T-helper 1 cell (primary cell): ENCODE measurements at places on chromosomes 6 and 20.

- DNase-seq, result no peak
Measured at GRCh38 chr6:147043994-147044477, 160.2 kb upstream of the STXBP5 start.

DNA sequence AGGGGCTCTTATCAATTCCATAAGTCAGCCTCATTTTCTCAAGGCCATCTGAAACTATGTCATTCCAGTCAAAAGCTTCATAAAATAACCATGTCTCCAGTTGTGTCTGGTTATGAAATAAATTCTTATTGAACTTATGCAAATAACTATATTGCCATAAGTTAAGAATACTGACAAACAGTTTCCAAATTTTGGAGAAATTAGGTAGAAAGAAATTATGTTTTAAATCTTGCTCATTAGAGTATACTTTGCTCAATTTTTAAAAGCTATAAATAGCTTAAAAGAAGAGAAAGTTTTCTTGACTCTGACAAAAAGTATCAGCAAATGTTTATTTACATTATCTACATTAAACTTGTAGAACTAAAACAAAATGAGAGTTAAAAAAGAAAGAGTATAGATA, 63.0 kb upstream of the MRAP2 start:
- DNase-seq, result no peak

- DNase-seq, result no peak
Measured at GRCh38 chr20:57275813-57276212, 9.4 kb upstream of the BMP7 start.

GRCh38 chr6:93350774-93351173, 68.6 kb downstream of the EPHA7 start:
- no peak for DNase-seq

GRCh38 chr6:81769824-81770223, 17.3 kb upstream of the TENT5A start:
- DNase-seq, result no peak

DNA sequence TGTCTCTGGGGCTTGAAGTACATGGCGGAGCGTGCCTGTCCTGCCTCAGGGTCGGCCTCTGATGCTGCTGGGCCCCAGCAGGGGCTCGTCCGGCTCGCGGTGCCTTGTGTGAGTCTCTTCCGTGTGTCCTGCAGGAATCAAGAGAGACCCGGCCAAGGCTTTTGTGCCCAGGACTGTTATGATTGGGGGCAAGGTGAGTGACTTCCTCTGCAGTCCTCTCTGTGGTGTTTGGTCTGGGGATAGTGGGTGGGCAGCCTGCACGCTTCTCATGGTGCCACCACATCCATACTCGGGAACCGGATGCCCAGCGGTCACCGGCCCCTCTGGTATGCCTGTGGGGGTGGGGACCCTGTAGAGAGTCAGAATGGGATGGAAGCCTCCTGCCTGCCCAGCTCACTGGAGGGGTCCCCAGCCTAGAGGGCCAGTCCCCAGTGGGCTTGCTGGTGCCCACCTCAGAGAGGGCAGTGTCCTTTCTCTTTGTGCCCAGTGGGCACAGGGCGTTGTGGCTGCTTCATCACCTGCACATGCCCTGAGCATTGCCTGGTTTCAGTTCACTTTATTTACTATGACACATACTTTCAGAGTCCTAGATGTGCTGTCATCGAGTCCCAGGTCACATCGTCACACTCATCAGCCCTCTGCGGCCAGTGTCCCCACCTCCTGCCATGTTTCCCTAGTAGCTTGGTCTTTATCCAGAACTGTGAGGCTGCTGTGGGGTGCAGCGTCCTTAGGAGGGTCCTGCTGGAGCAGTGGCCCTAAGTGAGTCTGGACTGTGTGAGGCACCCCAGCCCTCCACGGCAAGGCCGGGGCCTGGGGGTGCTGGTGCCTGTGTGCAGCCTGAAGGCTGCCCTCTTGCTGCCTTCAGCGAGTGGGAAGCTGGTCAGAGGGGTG, 40.7 kb downstream of the PYGB start:
- DNase-seq, result no peak

- DNase-seq, result no peak
Measured at GRCh38 chr20:1880529-1881239, 14.5 kb upstream of the SIRPA start.

GRCh38 chr6:130655586-130655985, 171.6 kb upstream of the SMLR1 start:
- DNase-seq, result no peak

- no peak for DNase-seq
Measured at GRCh38 chr6:12580290-12580689, 136.3 kb upstream of the PHACTR1 start.

DNA sequence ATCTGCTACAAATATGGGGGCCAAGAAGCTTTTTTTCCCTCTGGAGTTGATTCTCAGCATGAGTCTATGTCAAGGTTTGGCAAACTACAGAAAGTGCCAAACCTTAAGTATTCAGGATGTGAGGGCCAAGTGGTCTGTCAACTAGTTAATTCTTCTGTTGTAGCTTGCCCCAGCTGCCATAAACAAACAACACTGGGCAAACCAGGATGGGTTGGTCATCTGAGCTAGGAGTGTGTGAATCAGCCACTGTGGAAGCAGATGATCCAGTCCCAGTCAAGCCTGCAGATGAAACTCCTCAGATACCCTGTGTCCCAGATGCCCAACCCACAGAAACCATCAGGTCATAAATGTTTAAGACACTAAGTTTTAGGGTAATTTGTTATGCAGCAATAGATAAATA, 103.0 kb upstream of the MOCS1 start:
- DNase-seq, result no peak

DNA sequence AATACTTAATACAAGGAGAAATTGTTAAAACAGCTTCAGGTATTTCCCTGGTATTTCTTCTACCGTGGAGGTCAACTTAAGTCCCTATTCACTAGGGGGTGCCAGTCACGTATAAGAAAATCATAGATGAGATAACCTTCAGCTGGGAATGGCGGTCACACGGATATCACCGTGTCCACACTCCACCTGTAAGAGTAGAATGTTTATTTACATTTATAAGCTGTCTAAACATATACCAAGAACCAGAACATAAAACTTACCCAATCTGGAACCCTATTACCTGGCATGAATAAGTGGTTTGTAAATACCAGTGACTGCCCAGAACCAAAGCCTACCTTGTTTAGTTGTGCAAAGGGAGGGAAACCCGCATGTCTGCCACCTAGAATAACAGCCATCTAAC, 1.9 kb upstream of the ELOVL4 start:
- DNase-seq, result peak; percentile 57

DNA sequence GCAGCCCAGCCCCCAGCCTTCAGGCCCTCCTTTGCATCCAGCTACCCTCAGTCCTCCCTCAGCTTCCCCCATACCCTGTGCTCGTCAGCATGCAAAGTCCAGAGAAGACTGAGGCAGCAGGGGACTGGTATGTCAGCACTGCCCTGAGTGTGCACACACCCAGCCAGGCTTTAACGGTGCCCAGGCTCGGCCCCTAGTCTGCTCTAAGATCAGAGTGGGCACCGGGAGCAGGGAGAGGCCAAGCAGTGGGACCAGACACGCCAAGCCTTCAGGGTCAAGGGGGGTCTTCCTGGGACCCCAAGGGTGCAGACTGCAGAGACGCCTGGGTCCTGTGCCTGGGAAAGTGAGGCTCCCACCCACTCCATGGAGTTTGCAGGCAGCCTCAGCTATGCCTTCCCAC, 74.7 kb downstream of the GPR63 start:
- no peak for DNase-seq

GRCh38 chr6:3813150-3813780, 35.9 kb upstream of the FAM50B start:
- DNase-seq, result no peak

DNA sequence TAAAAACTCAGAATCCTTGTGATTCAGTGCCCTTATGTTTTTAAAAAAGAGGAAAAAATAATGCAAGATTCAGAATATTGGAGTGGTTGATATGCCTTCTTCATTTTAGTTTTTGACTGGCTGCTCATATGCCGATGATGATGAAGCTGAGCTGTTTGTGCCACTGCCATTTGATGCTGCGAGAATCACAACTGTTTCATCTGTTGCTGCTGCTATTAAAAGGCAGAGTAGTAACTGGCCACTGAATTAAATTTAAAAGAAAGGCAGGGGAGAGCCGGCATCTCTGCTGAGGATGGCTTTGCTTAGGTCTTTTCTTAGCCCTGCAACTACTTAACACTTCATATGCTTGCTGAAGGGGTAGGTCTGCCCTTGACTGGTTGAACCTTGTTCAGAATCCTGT, 33.1 kb downstream of the CDS2 start:
- no peak for DNase-seq

GRCh38 chr6:137165375-137166246, 7.8 kb downstream of the IL22RA2 start:
- DNase-seq, result no peak

DNA sequence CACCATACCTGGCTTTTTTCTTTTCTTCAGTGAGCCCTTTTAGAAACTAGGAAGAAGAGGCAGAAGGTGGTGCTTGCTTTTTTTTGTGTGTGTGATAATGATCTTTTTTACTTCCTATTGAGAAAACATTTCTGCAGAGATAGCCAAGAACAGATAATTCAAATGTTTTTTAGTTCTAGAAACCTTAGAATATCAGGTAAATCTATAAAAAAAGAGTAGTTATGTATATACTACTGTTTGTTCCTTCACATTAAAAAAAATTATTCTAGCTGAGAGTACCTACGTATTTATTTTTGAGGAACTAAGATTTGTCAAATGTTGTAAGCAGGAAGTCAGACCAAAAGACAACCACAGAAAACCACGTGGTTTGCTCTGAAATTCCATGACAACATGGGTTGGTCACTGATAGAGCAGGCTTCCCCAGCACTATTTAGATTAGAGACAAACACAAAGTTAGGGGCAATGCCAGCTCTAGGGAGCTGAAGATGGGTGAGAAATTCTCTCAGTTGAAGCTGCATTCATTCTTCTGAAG, 12.8 kb downstream of the STK4 start:
- peak; percentile 63 for DNase-seq

GRCh38 chr20:873875-874607, 40.5 kb downstream of the FAM110A start:
- DNase-seq, result no peak

GRCh38 chr6:30647242-30648116, 546 bp downstream of the C6orf136 start:
- DNase-seq, result peak; percentile 53

GRCh38 chr6:13624871-13625288, 9.7 kb downstream of the NOL7 start:
- no peak for DNase-seq

- no peak for DNase-seq
Measured at GRCh38 chr20:22382742-22383141, 201.6 kb downstream of the FOXA2 start.

DNA sequence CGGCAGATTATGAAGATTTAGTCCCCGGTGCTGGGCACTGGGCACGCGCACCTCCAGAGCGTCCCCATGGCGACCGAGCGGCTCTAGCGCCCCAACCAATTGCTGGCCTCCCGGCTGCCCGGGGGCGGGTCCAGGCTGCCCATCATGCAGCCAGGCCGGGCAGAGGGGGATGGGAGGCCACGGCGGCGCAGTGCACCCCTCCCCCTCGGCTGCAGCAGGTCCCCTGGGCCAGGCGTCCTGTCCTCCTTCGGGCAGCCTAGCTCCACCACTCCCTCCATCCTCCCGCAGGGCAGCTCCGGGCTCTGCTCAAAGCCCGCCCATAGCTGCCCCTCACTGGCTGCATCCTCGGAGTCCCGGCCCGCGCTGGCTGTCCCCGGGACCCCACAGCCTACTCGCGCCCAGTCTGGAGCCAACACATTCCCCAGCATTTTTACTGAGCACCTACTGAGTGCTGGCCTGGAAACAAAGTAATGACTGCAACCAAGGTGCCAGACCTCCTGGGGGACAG, 99.4 kb downstream of the ASXL1 start:
- DNase-seq, result no peak

GRCh38 chr6:7566107-7566506, 23.9 kb upstream of the SNRNP48 start:
- DNase-seq, result no peak

DNA sequence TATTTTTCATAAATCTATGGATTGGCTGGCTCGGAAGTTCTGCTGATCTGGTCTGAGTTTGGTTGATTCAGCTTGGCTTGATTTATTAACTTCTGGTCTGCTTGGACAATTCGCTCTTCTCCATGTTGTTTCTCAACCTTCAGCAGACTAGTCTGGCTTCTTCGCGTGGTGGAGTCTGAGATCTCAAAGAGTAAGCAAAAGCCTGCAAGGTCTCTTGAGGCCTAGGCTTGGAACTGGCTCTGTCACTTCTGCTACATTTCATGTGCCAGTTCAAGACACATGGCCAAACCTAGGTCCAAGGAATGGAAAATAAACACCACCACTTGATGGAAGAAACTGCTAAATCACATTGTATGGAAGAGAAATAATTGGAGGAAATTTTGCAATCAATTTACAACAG, 115.1 kb upstream of the JAG1 start:
- DNase-seq, result no peak

GRCh38 chr6:137665342-137665934, 171.2 kb upstream of the OLIG3 start:
- DNase-seq, result no peak

DNA sequence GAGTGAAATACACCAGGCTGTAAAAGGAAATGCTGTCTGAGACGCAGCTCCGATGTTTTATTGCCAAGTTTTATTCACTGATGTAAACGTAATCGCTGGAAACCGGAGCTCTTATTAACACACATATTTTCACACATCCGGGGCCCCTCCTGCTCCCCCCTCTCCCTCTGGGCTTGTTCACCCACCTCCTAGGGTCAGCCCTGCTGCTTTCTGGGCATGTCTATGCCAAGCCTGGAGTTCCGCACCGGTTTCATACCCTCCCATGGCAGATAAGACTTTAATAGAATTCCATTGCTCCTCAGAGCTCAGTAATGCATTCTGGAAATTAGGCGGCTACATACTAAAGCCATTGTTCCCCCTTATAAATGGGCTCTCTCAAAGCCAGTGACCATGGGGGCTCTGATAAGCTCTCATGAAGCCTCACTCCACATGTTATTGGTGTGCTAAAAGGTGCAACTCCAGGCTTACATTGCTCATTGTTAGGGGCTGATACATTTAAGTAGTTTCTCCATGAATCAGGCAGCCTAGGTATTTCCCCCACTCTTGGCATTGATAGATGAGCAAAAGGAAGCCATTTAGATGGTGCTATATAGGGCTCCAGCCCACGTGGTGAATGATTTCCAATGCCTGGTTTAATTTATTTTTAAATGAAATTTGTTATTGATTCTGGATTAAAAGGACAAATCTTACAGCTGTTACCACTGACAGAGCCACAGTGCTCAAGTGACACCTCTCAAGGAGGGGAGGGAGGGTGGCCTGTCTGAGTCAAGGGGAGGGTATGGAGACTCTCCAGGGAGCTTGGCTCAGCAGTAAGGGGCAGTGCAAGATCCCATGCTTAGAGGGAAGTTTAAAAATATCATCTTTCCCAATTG, 4.5 kb upstream of the VSTM2L start:
- DNase-seq, result no peak

DNA sequence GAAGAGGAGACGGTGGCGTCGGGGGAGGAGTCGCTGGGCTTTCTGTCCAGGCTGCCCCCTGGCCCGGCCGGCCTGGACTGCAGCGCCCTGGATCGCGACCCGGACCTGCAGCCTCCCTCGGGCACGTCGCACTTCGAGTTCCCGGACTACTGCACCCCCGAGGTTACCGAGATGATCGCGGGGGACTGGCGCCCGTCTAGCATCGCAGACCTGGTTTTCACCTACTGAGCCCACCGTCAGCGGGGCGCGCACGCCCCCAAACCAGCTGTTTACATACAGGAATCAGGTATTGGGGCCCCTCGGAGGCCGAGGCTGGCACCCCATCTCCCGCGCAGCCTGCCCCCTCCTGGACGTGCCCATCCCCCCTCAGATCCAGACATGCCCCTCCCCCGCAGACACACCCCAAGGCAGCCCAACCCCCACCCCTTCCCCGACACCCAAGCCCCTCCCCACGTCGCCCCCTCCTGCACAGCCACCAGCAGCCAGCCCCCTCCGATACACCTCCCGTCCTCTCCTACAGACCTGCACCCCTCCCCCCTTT, 1.4 kb downstream of the SOX12 start:
- DNase-seq, result no peak
